NK-92 treated with Interleukin-12 subunit alpha and Interleukin-12 subunit beta, amount 100 ng/mL, for 24 hours (cell line): ENCODE measurements at places on chromosomes 7 and 10.

GRCh38 chr7:81430150-81430549 lies 339.7 kb downstream of the HGF start:
- no peak for DNase-seq

DNA sequence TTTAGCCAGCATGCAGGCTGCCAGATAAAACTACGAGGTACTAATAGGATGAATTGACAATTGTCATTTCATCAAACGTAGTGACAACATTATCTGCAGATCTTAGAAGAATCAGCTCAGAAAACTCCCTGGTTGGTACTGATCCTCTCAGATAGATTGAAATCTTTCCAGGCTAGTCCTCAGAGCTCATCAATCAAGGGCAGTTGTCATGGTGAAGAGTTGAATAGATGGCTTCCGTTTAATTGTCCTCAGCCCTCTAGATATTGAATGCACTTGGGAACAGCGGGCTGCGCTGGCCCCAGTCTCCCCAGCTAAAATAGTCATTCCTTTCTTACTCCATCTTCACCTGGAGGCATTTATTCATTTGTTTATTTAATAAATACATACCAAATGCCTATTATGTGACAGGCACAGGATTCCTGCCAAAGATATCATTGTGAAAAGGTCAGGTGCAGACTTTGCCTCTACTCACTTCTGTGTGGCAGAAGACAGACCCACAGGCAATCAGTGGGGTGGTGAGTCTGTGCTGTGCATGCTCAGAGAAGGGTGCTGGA lies 1081.6 kb downstream of the TYW1 start:
- DNase-seq: no peak

DNA sequence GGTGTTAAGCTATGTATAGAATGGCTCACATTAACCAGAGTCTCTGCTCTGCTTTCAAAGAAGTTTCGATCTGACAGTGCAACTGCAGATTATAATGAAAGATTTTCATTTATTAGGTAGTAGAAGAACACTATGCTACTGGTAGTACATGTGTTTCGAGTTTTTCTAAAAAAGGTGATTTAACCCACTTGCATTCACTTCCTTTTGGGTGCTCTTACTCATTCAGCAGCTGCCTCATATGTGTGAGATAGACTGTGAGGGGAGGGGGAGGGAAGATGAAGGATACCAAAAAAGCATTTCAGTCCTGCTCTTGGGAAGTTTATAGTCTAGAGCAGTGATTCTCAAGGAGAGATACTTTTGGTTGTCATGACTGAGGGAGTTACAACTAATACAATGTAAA lies 20.4 kb downstream of the PLEKHA8 start:
- no peak for DNase-seq

- no peak for DNase-seq
These were observed 1.3 kb upstream of the CCDC136 start for GRCh38 chr7:128790315-128791041.

GRCh38 chr10:87658858-87659555 lies 671 bp upstream of the PAPSS2 start:
- no peak for DNase-seq

DNA sequence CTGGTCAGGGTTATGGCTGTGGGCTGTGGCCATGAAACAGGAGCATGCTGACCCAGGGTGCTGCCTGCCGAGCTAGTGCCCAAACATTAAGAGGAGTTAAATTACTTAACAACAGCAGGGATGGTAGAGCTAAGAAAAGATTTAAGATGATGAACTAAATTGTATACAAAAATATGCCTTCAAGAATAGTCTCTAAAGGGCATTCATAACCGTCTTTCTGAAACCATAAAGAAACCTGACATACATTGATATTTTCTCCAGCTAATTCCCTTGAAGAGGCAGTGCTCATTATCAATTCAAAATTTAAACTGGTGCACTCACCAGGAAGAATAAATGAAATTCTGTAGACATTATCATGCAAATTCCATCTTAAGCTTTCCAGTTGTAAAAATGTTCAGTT lies 265.8 kb upstream of the TAC1 start:
- DNase-seq: no peak

- DNase-seq: no peak
These were observed 17.5 kb upstream of the LFNG start for GRCh38 chr7:2501947-2502646.

- no peak for DNase-seq
These were observed 34.7 kb downstream of the RBM17 start for GRCh38 chr10:6123532-6123931.

- no peak for DNase-seq
These were observed 103.0 kb downstream of the LRRC18 start for GRCh38 chr10:48836605-48837004.

DNA sequence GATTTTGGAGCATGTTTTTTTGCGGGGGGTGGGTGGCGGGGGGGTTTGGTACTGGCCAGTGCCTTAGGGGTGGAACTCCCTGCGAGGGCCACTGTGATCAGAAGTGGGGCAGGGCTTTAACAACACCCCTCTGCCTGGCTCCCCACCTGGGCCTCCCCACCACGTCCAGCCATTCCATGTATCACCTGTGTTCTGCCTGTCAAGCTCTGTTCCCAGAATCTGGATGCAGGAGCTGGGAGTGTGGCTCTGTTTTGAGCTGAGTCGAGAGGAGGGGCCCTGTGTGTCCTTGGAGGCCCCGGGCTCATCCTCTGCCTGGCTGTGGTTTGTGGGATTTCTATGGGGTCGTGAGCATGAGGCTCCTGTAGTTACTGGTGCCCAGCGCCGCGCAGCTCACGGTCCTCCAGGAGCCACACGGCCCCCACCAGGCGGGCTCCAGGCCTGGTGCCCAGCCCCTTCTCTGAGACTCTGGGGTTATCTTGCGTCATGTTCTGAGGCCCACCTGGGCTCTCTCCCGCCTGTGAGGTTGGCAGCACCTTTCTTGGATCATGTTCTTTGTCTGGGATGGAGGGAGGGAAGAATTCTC lies 29.6 kb downstream of the PFKFB3 start:
- DNase-seq: no peak

DNA sequence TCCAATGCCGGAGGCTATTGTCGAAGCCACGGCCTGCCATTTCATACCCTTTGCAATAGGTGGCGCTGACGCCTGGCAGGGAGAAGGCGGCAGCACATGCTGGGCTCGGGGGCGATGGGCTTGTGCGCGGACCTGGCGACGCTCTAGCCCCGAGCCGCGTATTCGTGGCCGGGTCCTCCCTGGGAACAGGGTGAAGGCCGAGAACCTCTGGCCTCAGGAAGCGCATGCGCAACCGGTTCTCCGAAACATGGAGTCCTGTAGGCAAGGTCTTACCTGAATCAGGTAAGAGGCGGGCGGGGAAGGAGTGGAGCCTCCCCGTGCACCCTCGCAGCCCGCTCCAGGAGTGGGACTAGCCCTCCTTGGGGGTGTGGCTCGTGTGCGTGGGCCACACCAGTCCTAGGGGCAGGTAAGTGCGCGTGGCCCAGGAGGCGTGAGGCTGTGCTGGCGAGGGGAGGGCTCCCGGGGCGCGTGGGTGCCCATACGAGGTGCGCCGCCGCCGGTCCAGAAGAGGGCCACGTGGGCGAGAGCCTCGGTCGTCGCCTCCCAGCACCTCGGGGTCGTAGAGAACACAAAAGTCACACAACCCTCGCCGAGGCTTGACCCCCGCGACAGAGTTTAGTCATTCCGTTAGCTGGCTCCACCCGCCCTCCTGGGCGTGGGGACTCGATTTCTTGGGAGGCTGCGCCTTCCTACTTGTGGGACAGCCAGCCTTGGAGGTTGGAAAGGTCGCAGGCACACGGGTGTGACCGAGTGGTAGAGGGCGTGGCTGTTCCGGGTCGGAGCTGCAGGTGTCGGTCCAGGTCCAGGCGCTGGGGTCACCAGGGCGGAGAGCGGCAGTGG lies 5.6 kb upstream of the MEST start:
- no peak for DNase-seq

GRCh38 chr10:62056698-62057097 lies 155.2 kb downstream of the ARID5B start:
- no peak for DNase-seq

DNA sequence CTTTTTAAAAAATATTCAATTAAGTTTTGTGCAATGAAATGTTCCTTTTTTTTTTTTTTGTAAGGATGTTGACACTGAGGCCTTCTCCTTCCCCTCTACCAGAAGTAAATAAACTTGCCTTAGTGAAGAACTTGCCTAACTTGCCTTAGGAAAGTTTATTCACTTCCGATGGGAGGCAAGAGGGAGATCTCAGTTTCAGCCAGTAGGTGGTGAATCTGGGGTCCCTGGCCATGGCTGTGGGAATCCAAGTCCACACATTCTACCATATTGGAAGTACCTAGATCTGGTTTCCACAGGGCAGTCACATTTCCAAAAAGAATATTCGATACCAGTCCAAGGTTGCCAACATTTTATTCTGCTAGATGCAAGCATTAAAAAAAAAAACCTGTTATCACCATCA lies 270.9 kb downstream of the CCSER2 start:
- DNase-seq: no peak

- no peak for DNase-seq
These were observed 648 bp downstream of the HUS1 start for GRCh38 chr7:47978790-47979144.

DNA sequence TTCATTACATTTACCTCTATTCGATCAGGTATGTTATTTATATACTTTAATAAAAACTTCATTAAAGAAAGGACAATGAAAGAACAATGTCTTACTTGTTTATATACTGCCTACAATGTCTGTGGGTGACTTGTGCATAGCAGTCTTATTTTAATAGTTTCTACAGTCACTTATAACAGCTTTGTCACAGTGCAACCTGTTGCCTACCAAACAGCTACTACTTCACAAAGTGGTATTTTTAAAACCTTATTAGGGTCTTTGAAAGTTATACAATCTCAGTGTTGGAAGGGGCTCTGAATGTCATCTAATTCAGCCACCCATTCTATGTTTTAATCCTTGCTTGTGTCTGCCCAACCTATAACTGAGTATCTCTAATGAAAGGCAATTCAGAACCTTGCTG lies 19.0 kb downstream of the MTPN start:
- no peak for DNase-seq

DNA sequence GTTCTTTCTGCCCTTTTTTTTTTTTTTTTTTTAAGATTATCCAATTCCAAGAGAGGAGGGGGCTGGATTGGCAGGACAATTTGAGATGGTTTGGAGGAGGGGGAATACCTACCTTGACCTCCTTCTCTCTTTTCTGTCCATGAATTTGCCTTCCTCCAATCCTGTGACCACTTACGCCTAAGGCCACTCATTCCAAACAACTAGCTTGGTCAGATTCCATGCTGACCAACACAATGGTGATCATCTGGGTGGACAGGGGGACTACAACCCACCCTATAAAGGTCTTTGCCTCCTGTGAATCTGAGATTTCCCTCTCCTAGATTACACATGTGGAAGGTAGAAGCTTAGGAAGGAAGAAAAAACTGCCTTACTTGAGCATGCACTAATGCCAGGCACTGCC lies 2.3 kb upstream of the LDB1 start:
- no peak for DNase-seq

DNA sequence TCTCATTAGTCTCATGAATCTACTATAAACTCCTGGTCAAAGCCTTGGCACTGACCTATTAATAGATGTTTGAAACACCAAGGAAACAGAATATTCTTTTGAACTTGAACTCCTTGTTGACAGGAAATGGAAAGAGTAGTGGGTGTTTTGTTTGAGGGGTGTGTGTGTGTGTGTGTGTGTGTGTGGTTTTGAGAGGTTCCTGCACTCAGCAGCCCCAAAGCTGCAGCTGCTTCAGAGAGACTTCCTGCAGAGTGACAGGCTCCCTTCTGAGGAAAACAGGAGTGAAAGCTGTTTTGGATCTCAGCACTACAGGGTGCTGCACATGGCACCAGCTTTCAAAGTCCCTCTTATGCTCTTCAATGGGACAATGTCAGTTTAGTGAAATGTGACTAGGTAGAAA lies 546.5 kb upstream of the STEAP1 start:
- no peak for DNase-seq

DNA sequence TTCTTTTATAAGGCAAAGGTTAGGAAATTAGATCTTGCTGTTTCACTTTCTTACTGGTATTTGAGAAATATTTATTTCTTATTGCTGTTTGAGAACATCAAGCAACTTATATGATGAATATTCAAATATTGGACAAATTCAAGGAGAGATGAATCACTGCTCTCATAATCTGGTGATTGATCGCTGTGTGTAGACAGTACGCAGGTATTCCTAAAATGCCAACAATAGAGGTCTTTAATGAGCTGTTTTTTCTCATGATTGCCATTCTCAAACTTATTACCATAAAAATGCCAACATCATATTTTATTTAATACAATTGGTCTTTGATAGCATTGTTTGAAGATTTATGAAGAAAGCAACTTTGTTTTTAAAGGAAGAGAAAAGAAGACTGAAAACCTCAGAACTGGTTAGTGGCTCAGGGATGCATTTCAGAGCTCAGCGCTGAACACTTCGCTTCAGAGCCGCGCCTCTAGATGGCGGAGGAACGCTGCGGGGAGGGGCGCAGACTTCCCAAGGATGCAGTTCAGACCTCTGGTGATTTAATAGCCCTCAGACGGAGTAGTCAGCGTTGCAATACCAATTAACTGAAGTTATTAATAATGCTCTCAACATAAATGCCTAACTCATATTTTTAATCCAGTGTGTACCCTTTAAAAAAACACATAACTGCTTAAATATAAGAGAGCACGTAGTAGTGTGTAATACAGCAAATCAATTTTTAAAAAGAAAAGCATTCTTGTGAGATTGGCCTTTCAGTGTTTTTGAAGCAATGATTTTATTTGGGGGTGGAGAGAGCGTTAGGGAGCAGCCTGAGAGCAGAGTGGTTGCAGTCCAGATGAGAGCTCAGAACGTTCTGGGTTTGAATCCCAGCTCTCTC lies 38.5 kb upstream of the STEAP4 start:
- DNase-seq: no peak

DNA sequence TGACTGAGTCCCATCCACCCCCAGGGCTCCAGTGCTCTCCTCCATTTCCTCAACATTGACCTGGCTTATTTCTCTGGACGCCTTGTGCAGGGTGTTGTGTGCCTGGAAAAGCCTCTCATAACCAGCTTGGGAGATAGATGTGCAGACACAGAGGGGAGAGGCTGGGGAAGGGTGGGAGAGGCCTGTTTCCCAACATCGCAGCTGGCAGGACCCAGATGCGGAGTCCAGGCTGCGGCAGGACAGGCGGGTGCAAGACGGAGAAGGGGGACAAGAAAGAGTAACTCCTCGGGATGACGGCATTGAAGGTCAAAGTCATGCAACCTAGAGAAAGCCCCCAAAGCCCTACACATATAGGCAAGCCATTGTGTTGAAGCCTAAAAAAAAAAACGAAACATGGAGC lies 54.1 kb upstream of the ANTXRL start:
- no peak for DNase-seq
